ENCODE measurements at places on chromosomes 2 and 18. TPM values are rescaled to one million over a fixed set of nuclear protein-coding genes. Genes with fewer than 3 reads are reported as not detected.

DNA sequence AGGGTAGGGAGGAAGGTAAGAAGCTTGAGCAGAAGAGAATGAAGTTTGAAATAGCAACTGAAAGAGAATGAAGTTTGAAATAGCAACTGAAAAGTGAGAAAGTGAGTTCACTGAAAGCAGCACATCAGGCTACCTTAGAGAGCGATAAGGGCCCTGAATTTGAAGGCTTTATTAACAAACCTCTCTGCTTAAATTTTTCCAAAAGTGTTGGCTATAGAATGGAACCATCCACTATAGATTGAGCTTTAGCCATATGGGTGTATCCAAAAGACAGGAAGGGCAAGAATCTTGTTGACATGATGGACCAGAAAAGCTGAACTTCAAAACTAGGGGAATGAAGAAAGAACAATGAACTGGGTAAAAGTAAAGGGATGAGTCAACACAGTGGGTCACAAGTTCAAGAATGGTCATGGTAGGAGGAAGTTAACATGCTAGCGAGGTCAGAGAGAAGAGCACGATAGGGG is 122.5 kb downstream of the ASXL3 start:
- no peak overlapping the region for H3K4me3 ChIP-seq
- no peaks in the 10 kb centered on the region for H3K36me3 ChIP-seq
- no peaks in the 10 kb centered on the region for H3K4me1 ChIP-seq
- no peak overlapping the region for H3K27ac ChIP-seq

DNA sequence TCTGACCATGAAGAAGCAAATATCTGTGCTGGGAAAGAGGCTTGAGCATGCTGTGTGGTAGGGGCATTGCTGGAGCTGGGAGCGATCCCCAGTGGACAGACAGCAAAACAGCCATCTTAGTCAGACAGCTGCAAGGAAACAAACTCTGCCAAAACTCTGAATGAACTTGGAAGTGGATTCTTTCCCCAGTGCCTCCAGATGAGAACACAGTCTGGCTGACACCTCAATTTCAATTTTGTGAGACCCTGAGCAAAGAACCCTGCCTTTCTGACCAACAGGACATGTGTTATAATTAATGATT is 23.2 kb upstream of the FAP start:
- H3K27ac ChIP-seq = no peak overlapping the region
- no peaks in the 10 kb centered on the region for H3K27me3 ChIP-seq
- no peak for DNase-seq
- H3K36me3 ChIP-seq = no peaks in the 10 kb centered on the region

DNA sequence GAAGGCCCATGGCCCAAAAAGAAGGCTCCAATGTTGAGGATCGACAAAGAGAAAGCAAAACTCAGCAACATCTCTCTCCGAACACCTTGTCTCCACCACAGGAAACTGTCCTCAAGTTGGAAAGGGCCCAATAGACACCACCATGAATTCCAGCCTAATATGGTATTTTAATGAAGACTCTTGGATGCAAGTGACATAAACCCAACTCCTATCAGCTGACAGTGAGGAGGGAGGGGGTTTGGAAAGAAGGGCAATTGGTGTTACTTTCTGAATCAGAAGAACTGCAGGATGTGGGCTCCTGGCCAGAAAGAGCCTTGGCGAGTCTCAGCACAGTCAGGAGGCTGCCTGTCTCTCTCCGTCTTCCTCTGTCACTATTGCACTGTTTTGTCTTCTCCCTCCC is 40.3 kb upstream of the SIGLEC15 start:
- H3K27me3 ChIP-seq = no peaks in the 10 kb centered on the region
- no peak overlapping the region for H3K27ac ChIP-seq
- no peaks in the 10 kb centered on the region for H3K4me1 ChIP-seq
- H3K36me3 ChIP-seq = no peaks in the 10 kb centered on the region
- H3K4me3 ChIP-seq = no peak overlapping the region

GRCh38 chr2:121707920-121708361 is 28.7 kb downstream of the NIFK start:
- H3K4me1 ChIP-seq = no peaks in the 10 kb centered on the region
- H3K27ac ChIP-seq = no peak overlapping the region
- DNase-seq = no peak
- H3K36me3 ChIP-seq = no peaks in the 10 kb centered on the region
- H3K27me3 ChIP-seq = peaks cover 2% of the 10 kb centered on the region
- H3K4me3 ChIP-seq = no peak overlapping the region

DNA sequence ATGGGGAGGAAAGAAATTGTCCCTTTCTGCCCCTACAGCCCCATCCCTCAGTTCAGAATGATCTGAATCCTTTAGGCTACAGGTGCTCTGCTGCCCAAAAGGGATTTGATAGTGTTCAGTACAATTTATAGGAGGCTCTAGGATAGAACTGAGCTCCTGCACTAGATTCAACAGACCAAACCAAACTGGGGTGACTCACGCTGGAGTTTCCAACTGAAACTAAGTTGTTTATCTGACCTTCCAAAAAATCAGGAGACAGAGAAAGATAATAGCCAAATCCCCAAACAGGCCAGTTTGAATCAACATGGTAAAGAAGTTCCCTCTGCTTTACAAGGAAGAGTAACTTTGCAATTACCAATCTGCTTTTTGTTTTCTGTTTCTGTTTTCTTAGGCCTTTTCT is 72.7 kb upstream of the MBOAT2 start:
- H3K27ac ChIP-seq = no peak overlapping the region
- no peaks in the 10 kb centered on the region for H3K36me3 ChIP-seq
- no peak for DNase-seq
- no peaks in the 10 kb centered on the region for H3K4me1 ChIP-seq
- no peak overlapping the region for H3K4me3 ChIP-seq
- H3K27me3 ChIP-seq = no peaks in the 10 kb centered on the region

- no peak for DNase-seq
- H3K27ac ChIP-seq = no peak overlapping the region
- no peaks in the 10 kb centered on the region for H3K36me3 ChIP-seq
- peaks cover 2% of the 10 kb centered on the region for H3K27me3 ChIP-seq
- H3K4me3 ChIP-seq = no peak overlapping the region
Measured at GRCh38 chr2:182302174-182302573, 124.7 kb downstream of the PDE1A start.

DNA sequence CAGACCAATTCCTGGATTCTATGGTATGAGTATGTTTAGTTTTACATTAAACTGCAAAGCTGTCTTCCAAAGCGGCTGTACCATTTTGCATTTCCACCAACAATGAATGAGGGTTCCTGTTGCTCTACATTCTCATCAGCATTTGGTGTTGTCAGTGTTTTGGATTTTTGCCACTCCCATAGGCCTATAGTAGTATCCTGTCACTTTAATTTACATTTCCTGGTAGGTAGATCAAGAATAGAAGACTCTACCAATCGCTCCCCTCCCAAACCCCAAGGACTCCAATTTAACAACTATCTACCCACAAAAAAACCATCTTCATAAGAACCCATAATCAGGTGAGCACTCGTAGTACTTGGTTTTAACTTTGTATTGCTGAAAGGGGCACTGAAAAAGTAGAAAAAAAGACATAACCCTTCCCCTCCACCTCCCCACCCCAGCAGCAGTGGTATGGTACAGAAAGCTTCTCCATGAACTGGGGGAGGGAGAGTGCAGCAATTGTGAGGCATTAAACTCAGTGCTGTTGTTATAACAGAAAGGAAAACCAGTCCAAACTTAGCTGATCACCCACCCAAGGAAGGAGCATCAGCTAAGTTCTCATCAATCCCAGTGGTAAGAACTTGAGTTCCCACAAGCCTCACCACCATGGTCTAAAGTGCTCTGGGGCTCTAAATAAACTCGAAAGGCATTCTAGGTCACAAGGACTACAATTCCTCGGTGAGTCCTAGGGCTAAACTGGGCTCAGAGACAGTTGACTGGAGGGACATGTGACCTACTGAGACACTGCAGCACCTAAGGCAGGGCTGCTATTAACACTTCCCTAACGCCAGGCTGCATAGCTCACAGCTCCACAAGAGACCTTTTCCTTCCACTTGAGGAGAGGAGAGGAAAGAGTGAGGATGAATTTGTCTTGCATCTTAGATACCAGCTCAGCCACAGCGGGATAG is 35.5 kb upstream of the CYTIP start:
- H3K27me3 ChIP-seq = no peaks in the 10 kb centered on the region
- no peaks in the 10 kb centered on the region for H3K36me3 ChIP-seq
- H3K27ac ChIP-seq = no peak overlapping the region
- no peaks in the 10 kb centered on the region for H3K4me1 ChIP-seq

DNA sequence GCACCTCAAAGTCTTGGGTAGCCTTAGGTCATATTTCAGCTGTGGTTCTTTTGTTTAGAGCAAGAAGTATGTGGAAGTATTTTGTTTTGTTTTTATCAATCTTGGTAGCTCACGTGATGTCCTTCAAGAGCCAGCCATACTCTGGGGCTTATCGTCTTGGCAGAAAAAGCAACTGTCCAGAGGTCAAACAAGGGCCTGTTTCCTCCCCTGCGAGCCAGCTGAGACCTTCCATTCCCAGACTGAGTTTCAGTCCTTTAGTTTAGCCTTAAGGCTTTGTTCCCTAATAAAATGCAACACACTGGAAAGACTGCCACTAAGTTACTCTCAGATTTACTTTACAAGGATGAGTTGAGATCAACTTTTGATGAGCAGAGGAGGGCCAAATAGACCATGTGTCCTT is 63.5 kb downstream of the TXNL1 start:
- H3K4me1 ChIP-seq = peaks cover 3% of the 10 kb centered on the region
- H3K36me3 ChIP-seq = peaks cover 7% of the 10 kb centered on the region

DNA sequence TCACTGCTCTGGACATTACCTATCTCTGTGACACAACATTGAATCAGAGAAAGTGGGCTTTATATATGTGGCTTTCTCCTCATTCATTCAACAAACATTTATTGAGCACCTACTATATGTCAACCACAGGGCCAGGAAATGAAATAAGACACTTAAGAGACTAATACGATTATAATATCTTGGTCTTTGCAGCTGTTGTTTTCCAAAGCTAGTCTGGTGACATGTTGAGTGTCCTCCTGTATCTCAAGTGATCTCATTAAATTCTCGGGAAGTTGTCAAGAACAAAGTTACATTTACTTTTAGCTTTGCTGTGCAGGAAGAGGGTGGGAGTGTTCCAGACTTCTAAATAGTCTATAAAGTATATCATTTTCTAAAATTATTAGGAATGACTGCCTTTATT is 164.6 kb upstream of the SP5 start:
- H3K36me3 ChIP-seq = peaks cover 17% of the 10 kb centered on the region
- no peaks in the 10 kb centered on the region for H3K27me3 ChIP-seq
- no peaks in the 10 kb centered on the region for H3K4me1 ChIP-seq
- DNase-seq = no peak
- H3K4me3 ChIP-seq = no peak overlapping the region

- H3K4me3 ChIP-seq = no peak overlapping the region
- peak; percentile 28 for DNase-seq
- peaks cover 9% of the 10 kb centered on the region for H3K4me1 ChIP-seq
- no peaks in the 10 kb centered on the region for H3K27me3 ChIP-seq
- H3K36me3 ChIP-seq = no peaks in the 10 kb centered on the region
Measured at GRCh38 chr2:125564471-125564870, 1091.5 kb upstream of the GYPC start.

- no peak overlapping the region for H3K4me3 ChIP-seq
- H3K27ac ChIP-seq = no peak overlapping the region
- peaks cover 3% of the 10 kb centered on the region for H3K27me3 ChIP-seq
- no peaks in the 10 kb centered on the region for H3K36me3 ChIP-seq
Measured at GRCh38 chr18:37986665-37987064, 421.1 kb upstream of the CELF4 start.

AOX1 gene
- total RNA-seq = 0.32 TPM

ACOXL gene
- 1.4 TPM for total RNA-seq

AQP4 gene
- not detected for total RNA-seq

SGPP2 gene
- total RNA-seq = 2.1 TPM

AGXT gene
- not detected for total RNA-seq

TLX2 gene
- total RNA-seq = 21.2 TPM

All from glutamatergic neuron (in vitro differentiated cells).